ENCODE measurements at places on chromosomes 7 and 10.

DNA sequence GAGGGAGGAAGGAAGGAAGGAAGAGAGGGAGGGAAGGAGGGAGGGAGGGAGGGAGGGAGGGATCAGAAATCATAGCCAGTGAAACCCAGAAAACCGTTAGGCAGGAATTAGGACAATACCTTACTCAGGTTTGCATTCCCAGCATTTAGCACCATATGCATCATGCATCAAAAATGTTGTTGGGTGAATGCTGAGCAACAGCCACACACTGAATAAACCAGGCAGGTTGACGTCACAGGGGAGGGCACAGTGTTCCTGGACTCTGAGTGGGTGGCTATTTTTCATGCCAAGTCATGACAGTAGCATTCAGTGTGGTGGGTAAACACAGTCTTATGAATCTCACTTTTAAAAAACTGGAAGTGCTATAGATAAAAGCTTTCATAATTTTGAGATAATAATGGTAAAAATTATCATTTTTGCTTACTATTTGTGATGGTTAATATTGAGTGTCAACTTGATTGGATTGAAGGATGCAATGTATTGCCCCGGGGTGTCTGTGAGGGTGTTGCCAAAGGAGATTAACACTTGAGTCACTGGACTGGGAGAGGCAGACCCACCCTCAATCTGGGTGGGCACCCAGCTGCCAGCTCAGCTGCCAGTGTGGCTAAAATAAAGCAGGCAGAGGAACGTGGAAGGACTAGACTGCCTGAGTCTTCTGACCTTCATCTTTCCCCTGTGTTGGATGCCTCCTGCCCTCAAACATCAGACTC is 199.1 kb upstream of the PRKCQ start:
- DNase-seq, result no peak

- DNase-seq, result no peak
Measured at GRCh38 chr10:110379831-110380230, 75.1 kb upstream of the SMNDC1 start.

DNA sequence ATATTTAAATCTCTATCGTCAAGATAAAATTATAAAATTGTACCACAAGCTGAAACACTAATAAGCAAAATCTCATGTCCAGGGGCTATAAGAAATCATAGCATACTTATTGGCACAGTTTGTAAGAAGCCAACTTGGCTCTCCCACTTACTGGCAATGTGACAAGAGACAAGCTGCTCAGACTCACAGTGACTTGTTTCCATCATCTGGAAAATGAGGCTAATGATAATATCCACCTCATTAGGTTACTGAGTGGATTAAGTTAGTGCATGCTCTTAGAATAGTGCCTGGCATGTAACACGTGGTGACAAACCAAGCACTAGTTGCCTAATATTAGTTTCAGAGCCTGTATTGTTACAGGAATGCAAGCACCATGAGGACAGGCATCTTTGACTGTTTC is 234.4 kb downstream of the GLI3 start:
- DNase-seq, result no peak

DNA sequence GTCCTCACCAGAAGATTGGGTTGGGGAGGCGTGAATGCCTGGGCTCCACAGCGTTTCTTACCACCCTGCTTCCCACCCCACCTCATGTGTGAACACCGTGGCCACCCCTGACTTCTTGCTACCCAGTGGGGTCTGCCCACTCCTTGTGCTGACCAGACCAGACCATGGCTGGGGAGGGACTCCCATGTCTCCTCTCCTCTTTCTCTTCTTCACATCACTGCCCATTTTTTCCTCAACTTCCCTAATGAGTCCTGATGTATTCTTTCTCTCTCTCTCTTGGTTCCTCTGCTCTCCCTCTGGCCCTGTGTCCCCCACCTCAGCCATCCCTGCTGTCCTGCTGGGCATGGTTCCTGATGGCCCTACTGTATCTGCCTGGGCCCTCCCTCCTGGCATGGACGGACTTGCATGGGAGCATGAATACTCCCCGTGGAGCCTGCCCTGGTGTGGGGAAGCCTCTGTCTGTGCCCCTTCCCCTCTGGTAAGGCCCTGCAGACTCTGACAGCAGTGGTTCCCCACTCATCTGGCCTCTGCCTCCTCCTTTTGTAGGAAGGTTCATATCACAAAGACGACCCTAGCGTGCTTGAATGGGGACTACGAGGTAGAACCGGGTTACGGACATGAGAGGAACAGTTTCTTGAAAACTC is 85.5 kb downstream of the ADCY1 start:
- DNase-seq, result no peak

GRCh38 chr7:75711656-75712514 is 26.9 kb downstream of the HIP1 start:
- no peak for DNase-seq

DNA sequence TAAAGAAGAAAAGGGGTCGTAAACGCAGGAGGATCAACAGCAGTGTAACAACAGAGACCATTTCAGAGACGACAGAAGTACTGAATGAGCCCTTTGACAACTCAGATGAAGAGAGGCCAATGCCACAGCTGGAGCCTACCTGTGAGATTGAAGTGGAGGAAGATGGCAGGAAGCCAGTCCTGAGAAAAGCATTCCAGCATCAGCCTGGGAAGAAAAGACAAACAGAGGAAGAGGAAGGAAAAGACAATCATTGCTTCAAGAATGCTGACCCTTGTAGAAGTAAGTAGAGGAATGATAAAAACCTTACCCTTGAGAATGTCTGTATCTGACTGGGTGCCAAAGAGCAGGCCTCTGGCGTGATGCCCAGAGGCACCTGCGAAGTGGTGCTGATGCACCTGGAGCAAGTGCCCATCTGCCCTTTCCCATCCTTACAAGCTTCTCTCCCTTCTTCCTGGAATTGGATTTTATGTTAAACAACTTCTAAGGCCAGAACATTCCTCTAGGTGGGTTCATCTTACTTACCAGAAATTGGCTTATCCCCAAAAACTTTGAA is 86.4 kb upstream of the SAMD8 start:
- DNase-seq, result no peak

DNA sequence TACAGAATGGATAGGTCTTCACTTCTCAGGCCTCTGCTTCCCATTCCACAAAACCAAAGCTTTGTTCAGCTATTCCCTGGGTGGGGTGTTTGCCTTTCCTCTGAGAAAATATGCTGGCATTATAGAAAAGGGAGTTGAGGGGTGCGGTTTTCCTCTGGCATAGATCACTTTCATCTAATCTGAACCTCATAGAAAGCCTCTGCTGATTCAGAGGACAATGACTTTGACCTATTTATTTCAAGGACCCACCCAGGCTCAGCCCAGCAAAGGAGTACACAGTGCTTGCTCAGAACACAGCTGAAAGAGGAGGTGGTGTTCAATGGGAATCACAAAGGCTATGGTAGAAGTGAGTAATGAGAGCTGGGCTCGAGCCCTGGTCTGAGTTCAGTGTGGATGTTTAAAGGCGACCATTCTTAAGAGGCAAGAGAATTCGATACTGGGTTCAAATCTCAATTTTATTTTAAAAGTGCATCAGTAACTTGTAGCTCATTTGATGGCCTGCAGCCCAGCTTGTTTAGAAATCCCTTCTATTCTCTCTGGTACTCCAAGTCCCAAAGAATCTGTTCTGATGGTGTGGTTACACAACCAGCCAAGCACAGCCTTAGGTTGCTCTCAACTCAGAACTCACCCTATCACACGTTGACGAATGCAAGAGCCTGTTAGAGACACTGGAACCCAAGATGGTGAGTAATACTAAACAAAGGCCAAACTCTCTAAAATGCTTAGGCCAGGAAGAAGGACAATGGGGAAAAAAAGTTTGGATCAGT is 1012.8 kb downstream of the LRMDA start:
- no peak for DNase-seq

- DNase-seq, result no peak
Measured at GRCh38 chr7:36456548-36456947, 66.9 kb downstream of the ANLN start.

- no peak for DNase-seq
Measured at GRCh38 chr10:3477683-3478082, 305.1 kb upstream of the PITRM1 start.

GRCh38 chr7:52897713-52898112 is 137.7 kb upstream of the POM121L12 start:
- DNase-seq, result no peak

- DNase-seq, result no peak
Measured at GRCh38 chr10:67664942-67665341, 31.1 kb downstream of the CTNNA3 start.

- DNase-seq, result no peak
Measured at GRCh38 chr7:158133515-158134271, 453.9 kb downstream of the PTPRN2 start.

DNA sequence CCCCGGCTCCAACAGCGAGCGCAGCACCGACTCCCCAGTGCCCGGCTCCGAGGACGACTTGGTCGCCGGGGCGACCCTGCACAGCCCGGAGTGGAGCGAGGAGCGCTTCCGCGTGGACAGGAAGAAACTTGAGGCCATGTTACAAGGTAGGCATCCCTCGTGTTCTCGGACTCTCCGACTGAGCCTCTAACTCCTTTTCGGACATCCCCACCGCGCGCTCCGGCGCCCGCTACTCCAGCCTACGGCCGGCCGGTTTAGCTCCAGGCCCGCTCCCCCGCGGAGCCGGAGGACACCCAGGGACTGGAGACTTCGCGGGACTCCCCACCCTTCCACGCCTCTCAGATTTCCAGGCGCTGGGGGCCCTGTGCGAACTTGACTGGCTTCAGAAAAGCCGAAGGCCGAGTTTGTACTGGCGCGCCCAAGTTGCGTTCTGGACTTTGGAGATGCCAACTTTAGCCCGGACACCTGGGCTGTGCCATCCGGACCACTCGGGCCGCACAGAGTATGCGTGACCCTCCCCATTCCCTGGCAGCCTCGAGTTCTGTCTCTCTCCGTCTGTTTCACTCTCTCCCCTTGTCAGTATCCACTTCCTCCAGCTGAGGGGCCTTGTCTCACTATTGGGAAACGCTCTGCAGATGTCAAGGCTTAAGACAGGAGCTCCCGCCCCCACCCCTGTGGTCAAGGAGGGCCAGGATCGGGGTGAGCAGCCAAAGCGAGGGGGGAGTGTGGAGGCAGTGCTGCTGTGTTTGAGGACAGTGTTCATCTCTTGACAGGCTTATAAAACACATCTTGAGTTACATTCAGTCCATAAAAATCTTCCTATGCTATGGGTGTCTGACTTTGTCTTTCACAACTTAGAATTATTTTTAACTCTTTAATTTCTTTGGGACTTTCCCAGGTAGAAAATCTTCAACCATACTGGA is 777 bp downstream of the BICC1 start:
- no peak for DNase-seq

DNA sequence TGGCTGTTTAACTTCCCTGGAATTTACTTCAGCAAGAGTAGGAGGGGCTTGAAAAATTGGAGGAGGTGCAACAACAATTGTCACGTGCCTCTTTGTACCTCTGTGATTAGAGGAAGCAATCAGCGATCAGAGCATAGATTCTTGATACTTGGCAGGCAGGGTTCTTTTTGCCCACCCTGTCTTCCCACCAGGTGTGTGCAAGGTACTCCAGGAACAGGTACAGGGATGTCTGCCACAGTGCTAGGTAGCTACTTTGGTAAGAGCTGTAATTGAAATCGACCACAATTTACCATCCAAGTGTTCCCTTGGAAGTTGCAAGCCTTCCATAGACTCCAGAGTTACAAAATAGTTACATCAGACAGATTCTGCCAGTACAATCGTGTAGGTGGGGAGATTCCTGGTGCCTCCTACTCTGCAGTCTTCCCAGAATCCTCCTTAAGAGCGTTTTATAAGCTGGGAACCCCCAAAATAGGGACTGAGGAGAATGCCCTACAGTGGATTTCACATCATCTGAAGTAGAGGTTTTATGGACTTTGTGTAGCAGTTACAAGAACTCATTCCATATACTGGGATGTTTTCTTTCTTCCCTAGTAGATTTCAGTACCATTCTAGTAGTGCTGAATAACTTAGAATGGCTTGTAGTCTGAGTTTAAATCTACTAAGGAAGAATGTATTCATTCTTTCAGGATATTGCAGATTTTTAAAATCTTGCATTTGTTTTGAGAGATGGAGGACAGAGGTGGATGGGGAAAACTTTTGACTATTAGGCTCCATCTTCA is 101.9 kb downstream of the EXOC4 start:
- DNase-seq, result no peak

- no peak for DNase-seq
Measured at GRCh38 chr7:10120936-10121335, 852.7 kb upstream of the PHF14 start.

- no peak for DNase-seq
Measured at GRCh38 chr10:32210306-32211045, 136.5 kb downstream of the EPC1 start.

GRCh38 chr7:113752689-113753088 is 166.1 kb downstream of the PPP1R3A start:
- no peak for DNase-seq

DNA sequence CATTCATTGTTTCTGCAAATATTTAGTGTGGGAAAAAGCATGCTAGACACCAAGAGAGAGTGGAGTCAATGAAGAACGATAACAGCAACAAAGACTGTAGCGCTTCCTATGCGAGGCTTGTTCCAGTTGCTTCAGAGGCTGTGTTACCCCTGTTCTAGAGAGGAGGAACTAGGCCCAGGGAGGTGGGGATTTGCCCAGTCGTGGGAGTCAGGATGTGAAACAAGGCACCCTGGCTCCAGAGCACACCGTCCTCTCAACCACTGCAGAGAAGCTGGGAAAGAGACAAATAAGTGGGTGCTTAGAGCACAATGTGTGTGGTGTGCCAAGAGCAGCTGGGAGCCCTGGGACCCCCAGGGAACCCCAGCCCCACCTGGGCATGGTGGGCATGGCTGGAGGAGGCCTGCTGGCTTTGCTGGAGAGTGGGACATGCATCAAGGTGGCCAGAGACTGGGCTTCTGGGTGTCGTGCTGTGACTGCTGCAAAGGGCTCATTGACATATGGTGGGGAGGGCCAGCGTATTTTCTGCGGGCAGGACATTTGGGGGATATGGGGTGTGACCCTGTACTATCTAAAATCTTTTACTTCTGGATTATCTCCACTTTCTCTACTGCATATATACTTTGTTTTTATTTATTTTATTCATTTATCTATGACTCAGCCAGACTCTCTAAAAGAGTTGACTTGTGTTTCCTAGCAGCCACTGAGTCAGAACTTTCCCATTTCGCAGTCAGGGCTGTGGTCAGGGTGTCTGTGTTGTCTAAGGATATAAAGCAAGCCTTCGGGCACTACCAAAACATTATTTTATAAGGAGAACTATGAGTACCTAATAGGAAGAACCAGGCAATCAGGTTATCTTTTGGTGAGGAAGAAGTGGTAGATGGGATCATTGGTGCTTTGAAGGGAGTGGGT is 95.4 kb downstream of the TCF7L2 start:
- DNase-seq, result no peak

GRCh38 chr10:102610441-102610887 is 33.8 kb upstream of the TRIM8 start:
- no peak for DNase-seq

DNA sequence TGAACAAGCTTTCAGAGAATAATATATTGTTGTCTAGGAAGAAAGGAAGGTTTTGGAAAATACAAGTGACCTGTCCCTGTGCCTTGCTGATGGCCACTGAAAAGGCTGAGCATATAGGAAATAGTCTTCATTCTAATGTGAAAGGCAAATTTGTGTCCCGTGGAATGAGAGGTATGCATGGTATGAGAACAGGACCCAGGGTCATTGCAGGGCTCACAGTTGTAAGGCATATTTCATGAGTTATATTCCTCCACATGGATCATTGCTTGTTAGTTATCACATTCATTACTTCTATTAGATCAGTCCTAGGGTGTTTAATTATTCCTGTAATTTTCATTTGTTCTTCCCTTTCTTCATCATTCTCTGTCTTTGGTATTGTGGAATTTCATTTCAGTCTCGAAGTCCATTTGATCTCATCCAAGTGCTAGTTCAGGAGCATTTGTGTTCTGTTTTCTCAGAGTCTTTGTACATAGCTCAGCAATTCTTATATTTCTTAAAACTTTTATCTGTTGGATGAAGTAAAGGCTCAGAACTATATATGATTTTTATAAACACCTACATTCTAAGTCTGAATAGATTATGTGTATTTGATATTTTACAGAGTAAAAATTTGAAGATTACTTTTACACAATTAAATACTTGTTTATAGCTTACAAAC is 39.4 kb upstream of the ARHGAP21 start:
- no peak for DNase-seq
